ENCODE measurements at places on chromosomes 12 and 14.

DNA sequence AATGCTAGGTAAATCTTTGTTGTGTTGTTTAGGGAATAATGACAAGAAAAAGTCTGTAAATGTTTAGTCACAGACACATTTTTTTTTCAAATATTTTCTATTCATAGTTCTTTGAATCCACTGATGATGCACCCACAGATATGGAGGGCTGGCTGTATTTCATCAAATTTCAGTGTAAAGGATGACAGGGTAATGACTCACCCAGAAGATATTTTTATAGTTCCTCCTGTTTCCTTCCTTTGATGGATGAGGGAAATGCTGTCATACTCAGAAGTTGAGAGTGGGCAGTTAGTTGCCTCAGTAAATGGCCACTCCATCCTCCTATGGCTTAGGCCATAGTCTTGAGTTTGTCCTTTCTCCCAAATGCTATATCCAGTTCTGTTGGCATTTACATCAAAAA lies 76.9 kb upstream of the REP15 start:
- DNase-seq = no peak

DNA sequence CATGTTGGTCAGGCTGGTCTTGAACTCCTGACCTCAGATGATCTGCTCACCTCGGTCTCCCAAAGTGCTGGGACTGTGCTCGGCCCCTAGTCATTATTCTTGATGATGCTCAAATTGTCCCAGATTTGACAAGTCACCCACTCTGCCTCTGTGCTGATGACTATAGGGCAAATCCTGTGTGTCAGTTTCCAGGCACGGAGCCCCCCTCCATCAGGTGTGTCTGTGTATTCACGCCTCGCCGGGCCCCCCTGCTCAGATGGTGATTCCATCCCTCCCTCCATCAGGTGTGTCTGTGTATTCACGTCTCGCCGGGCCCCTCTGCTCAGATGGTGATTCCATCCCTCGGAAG lies 4.3 kb upstream of the GPR132 start:
- no peak for DNase-seq

DNA sequence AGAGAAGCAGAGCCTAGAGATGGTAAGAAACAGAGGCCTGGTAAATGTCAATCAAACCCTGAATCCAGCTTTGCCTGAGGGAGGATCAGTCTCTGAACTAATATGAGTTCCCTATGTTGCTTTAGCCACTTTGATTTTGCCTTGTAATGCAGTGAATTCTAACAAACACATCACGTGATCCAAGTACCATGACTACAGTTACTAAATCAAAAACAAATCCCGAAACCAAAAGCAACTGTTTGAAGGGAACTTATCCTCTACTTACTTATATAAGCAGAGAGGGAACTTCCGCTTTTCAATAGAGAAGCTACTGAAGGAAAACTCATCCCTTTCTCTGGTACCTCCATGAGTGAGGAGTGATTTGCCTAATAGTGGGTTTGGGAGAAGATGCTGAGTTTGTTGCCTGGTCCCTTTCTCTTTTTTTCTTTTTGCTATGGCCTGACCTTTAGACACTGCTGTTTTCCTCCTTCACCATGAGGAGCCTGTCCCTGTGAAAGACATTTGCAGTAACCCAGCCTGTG lies 7.7 kb upstream of the PPTC7 start:
- no peak for DNase-seq

- no peak for DNase-seq
These were observed 99.3 kb upstream of the LMNTD1 start for GRCh38 chr12:25652371-25652770.

DNA sequence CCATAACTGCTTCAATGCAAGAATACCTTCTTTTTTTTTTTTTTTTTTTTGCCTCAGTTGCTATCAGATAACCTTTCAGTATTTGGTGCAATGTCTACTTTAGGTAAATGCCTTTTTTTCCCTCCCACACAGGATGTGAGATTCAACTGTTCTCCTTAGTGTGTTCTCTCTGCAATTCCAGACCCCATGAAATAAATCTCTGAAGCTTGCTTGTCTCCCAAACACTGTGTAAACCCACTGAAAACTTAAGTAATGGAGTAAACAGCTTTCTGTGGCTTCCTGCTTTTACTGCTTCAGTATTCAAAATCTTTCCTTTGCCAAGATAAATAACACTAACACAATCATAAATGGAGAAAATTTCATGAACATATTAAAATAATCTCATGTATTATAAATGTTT lies 55.8 kb upstream of the CLEC14A start:
- DNase-seq = no peak

- DNase-seq = no peak
These were observed 20.7 kb downstream of the DTX1 start for GRCh38 chr12:113077057-113077858.

DNA sequence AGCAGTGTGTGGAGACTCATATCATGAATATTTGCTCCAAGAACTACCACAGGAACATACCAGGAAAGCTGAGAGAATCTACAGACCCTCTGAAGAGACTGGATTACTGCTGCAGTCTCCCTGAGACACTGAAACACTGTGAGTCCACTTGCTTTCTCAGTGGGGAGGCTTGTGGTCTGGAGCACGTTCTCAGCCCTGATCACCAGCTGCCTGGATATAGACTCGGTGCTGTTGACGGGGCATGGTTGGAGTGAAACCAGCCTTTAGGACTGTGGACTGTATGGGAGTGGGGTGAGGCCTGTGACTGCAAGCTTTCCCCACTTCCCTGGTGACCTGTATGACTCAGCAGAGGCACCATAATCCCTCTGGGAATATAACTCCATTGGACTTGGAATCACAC lies 525.8 kb upstream of the FBXO33 start:
- no peak for DNase-seq

GRCh38 chr14:73666583-73666982 lies 21.8 kb downstream of the DNAL1 start:
- DNase-seq = no peak

- no peak for DNase-seq
These were observed 198.9 kb downstream of the CACNA1C start for GRCh38 chr12:2251526-2252209.

- DNase-seq = peak; percentile 50
These were observed 417 bp downstream of the GLS2 start for GRCh38 chr12:56487448-56488040.

DNA sequence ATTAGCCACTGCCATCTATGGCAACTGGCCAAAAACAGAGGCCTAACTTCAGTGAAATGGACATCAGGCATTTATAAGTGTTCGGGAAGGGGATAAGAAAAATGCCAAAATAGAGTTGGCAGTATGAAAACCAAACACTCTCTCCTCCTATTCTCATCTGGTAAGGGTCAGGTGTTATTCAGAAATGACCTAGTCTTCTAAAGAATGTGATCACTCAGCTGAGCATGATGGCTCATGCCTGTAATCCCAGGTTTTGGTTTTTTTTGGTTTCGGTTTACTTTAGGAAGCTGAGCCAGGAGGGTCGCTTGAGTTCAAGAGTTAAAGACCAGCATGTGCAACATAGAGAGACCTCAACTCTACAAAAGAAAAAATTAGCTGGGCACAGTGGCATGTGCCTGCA lies 170.3 kb downstream of the GRIN2B start:
- no peak for DNase-seq

DNA sequence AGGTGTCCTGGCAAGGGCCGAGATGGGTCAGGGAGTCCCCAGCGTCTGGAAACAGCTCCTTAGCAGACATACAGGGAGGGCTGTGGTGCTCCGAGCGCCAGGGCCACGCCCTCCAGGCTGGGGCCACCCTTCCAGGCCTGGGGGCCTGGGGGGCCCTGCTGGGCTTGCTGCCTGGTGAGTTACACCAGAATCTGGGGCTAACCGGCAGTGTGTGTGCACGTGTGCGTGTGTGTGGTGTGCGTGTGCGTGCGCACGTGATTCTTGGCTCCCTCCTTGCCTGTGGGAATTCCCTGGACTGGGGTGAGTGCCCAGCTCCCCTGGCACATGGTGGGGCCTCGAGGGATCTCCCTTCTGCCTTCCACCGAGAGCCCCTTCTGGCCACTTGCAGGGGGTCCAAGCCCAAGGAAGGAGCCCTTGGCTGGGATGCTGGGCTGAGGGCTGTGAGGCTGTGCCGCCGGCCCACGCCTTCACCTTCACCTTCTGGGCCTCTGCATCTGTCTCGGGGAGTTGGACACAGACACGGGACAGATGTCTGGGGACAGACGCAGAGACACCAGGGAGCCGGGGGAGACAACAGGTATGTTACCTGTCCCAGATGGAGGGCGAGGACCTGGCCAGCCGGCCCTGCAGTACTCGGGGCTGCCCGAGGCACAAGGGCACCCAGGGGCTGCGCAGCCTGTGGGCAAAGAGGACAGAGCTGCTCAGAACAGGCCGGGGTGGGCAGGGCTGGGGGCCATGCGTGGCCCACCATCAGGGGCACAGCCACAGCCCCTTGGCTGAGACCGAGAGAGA lies 37.2 kb downstream of the BEGAIN start:
- no peak for DNase-seq

- no peak for DNase-seq
These were observed 124.1 kb downstream of the ARMH4 start for GRCh38 chr14:58027904-58028303.

DNA sequence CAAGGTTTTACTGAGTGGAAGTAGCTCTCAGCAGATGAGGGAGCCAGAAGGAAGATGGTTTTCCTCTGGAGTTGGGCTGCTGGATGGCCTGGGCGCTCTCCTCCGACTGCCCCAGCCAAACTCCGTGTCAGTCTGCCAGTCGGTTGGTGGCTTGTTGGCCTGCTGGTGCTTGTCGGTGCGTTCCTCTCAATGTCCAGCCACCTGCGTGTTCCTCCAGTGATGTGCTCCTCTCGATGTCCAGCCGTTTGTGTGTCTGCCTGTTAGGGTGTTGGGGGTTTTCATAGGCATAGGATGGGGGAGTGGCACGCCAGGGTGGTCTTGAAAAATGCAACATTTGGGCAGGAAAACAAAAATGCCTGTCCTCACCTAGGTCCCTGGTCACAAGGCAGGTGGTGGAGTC lies 37.0 kb upstream of the LDHB start:
- no peak for DNase-seq

- no peak for DNase-seq
These were observed 53.5 kb downstream of the ADGRD1 start for GRCh38 chr12:131007031-131007739.

- DNase-seq = peak; percentile 92
These were observed 742 bp downstream of the SPSB2 start for GRCh38 chr12:6872073-6873048.

- no peak for DNase-seq
These were observed 3.7 kb downstream of the ARHGDIB start for GRCh38 chr12:14957551-14958168.

- DNase-seq = no peak
These were observed 175.1 kb downstream of the TTC7B start for GRCh38 chr14:90641168-90641567.
